ENCODE measurements at places on chromosomes 1 and 21.
A peak's percentile ranks its signal among the peaks of the same experiment; 100 is the strongest.

DNA sequence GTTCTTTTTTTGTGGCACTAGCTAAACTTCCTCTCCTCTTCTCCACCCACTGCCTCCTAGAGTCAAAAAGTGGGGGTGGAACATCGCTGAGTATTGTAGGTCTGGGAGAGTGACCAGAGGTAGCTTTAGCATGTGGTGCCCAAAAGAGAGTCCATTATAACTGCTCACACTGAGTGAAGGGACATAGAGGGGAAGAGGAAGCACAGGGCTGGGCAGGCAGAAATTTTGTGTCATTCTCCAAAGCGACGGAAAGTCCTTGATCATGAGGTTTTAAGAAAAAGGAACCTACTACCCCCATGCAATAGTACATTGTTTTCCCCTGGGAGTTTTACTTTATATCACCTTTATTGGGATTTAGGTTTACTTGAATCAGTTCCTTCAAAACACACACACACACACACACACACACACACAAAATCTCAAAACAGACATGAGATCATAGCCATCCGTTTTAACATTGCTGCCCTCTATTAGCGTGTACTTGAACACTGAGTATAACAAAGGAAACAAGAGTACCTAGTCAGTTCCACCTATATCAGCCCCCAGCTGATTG lies 4.1 kb downstream of the CD84 start:
- DNase-seq, result no peak

- no peak for DNase-seq
Measured at GRCh38 chr1:25522031-25522655, 21.3 kb upstream of the LDLRAP1 start.

DNA sequence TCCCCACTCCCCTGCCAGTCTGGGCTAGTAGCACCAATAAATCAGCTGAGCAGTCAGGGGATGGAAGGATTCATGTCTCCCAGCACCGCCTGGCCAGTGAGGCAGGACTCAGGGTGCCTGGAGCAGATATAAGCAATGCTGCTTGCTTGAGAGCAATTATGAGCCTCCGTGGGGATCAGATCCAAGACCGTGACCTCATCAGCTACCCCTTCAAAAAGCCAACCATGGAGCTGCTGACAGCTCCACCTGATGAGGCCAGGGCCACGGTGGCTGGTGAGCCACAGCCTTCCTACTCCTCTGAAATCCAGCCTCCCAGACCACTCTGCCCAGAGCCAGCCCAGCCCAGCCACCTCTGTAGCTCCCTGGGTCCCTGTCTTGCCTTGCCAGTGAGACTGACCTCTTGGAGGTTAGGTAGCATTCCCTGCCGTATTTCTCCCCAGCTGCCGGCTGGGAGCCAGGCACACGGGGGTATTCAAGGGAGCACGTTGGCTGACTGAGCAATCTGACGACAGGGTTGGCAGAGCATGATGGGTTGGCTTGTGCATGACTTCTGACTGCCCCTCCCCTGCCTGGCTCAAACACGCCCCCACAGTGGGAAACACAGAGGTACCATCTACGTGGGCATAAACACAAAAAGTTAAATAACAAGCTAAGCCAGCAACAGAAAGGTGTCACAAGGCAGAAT lies 28.4 kb downstream of the SYT2 start:
- no peak for DNase-seq

- DNase-seq, result no peak
Measured at GRCh38 chr1:246470585-246470984, 36.5 kb downstream of the SMYD3 start.

- peak; percentile 18 for DNase-seq
Measured at GRCh38 chr1:69994241-69994640, 211.1 kb downstream of the LRRC40 start.

All from ELR (cell line).